CD4-positive, alpha-beta T cell treated with Interleukin-12 subunit alpha and Interleukin-12 subunit beta, for 1 hour (primary cell): ENCODE measurements at places on chromosomes 5 and 9.

- peak; percentile 72 for DNase-seq
These were observed 724 bp downstream of the PAM start for GRCh38 chr5:102755686-102756371.

DNA sequence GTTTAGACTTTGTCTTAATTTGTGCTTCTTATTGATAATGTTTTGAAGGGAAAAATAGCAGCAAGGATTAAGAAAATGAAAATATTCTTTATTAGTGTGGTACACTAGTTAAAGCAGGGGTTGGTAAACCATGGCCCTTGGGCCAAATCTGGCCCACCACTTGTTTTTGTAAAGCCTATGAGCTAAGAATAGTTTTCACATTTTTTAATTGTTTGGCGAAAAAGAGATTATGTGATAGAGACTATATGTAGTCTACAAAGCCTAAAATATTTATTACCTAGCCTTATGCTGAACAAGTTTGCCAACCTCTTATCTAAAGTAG lies 57.2 kb downstream of the KCNN2 start:
- no peak for DNase-seq

- no peak for DNase-seq
These were observed 110.2 kb upstream of the DAPK1 start for GRCh38 chr9:87387351-87388011.

DNA sequence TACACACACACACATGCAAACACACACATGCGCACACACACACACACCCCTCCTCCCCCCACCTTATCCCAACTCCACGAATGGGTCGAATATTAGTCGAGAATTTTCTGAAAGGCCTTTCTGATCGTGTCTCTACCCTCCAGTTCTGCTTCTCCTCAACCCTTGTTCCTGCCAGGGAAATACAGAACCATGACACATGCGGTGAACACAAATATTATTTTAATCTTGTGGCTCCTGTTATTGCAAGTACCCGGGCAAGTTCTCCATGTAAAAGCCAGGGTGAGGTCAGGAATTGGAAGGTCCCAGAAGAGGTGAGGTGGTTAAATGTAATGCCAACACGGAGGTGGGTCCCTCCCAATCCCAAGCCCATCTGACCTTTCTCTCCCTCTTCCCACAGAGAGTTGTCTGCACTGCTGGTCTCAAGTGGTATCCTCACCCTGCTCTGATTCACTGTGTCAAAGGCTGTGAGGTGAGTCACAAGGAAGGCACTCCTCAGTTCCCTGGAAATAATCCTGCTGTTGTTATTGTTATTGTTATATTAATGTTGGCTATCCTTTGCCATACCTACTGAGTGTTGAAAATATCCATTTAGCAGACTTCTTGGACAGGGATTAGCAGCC lies 223.7 kb downstream of the PAPPA start:
- no peak for DNase-seq

GRCh38 chr5:53984971-53985370 lies 325.4 kb downstream of the ARL15 start:
- no peak for DNase-seq

DNA sequence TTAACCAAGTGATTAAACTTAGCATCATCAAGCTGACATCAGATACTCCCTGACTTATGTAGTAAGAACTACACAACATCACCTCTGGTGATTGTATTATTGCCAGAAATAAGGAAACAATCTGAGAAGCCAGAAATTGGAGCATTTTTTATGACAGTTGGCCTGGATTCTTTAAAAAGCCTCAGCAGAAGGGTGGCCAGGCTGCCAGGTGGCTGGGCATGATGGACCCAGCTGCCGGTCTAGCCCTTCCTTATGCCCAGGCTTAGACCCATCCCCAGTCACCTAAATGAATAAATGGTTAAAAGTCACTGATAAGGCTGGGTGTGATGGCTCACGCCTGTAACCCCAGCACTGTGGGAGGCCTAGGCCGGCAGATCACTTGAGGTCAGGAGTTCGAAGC lies 12.8 kb downstream of the OR1K1 start:
- DNase-seq, result no peak

DNA sequence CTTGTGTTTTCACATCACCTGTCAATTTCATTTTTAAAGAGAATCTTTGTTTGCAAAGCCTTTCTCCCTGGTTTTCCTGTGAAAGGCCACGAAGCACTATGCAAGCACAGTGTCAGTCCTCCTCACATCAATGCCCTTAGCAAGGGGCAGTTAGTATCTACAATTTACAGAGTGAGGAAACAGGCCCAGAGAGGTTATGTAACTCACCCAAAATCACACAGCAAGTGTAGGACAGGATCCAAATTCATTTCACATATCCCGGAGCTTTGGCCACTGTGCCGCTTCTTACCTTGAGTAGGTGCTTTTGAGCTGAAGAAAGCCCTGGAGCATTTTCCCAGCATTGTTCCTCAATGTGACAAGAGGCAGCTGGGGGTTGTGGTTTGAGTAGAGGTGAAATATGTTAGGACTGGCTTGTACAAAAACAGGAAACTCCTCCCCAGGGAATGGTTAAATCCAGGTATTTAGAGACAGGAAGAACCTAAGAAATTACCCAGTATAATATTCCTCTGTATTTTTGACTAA lies 283.8 kb downstream of the NTRK2 start:
- no peak for DNase-seq

GRCh38 chr9:25990376-25990775 lies 312.1 kb upstream of the TUSC1 start:
- no peak for DNase-seq

DNA sequence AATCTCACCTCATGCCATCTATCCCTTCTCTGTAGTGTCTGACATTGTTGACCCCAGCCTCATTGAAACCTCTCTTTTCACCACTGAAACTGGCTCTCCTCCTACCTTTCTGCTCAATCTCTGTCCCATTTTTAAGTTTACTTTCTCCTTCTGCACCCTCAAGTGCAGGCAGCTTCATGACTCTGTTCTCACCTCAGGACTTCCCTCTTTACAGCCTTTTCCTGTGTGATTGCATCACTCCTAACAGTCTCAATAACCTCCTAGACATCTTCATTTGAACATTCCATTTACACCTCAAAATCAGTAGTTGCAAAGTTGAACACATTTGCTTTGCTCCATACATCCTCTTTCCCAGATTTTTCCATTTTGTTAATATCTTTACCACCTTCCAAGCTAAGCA lies 172.1 kb downstream of the RASEF start:
- no peak for DNase-seq

- DNase-seq, result no peak
These were observed 33.2 kb upstream of the ERAP2 start for GRCh38 chr5:96843140-96843539.

DNA sequence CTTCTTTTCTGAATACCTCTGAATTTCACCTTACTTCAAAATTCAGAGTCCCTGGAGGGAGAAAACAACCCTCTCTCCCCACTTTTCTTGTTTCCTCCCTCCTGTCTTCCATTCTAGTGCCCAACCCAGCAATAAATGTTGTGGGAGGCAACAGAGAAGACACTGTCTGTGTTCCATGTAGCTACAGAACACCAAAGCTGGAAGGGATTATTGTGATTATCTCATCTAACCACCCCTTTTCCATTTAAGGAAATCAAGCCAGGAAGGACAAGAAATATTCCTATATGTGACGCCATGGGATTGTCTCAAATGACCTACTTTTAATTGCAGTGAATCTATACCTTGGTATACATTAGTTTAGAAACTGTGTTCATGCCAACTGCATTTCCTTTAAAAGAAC lies 476.6 kb upstream of the TNC start:
- DNase-seq, result no peak

GRCh38 chr9:93049491-93049890 lies 9.0 kb upstream of the SUSD3 start:
- no peak for DNase-seq

DNA sequence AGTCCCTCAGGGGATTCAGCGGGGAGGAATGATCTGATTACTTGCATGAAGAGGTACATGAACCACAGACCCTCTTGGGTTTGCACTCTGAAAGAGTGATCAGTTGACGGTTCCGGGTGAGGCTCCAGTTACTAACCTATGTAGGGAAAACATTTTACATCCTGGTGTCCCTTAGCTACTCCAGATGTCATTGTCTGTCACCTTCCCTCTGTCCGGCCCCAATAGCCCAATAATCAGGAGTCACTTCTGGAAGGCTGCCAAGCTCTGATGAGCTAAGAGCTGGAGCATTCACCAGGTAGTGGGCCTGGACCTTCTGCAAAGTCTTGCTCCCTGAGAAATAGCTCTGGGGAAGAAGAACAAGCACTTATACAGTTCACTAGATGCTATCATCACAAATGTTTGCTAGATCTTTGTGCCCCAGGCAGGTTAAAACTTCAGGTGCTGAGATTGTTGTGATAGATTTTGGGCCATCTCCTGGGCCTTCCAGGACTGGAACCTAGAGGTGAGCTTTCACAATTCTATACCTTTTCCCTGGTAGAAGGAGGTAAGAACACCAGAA lies 64.5 kb downstream of the ENTREP1 start:
- DNase-seq, result no peak

DNA sequence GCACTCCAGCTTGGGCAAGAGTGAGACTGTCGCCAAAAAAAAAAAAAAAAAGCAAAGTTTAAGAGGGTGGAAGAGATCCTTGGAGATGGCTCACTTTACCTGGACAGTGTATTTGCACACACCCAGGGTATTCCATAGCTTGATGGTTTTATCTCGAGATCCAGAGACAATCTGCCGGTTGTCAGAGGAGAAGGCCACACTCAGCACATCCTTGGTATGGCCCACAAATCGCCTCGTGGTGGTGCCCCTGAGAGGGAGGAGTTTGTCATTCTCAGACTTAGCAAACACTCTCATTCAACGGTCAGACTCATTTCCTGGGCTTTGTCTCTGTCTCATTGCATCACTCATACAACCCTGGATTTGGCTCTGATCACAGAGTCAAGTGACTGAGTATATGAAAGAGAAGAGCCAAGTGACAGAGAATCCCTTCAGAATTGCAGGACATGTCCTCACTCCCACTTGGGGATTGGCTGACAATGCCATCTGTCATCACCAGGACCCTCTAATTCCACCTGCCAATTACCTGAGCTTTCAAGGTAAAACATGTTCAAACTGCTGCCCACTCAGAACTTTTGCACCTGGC lies 2.2 kb downstream of the RACK1 start:
- DNase-seq, result peak; percentile 52

GRCh38 chr5:154214371-154215106 lies 24.0 kb downstream of the GALNT10 start:
- DNase-seq, result no peak

DNA sequence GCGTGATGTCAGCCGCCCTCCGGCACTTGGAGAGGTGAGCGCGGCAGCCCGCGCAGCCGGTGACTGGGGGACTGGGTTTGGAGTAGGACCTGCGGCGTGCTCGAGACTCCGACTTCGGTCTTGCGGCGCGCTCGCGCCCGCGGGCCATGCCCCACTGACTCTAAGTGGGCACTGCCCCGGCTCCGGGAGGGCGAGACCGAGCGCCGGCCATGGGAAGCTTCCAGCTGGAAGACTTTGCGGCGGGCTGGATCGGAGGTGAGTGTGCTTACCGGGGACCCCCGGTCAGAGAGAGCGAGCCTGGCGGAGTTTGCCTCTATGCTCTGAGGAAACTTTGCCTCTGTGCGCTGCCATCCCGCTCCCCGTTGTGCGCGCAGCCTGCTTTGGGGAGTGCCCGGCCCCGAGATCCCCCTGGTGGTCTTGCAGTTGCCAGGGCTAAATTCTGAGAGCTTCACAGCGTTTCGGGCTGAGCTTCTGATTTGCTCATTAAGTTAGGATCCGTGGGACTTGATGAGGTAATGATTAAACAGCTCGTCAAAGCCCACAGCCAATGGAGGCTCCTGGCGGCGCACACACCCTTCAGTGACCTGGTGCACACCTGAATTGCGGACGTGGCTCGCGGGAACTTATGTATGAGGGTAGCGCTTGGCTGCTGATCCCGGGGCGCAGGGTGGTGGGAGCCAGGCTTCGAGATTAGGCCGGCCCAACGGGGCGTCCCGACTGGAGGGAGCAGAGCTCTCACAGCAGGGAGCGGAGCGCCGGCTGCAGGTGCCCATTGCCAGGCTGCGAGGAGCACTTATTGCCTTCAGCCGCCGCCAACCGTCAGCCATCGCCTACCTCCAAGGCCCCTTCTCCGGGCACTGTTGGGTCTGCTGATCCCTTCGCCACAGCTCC lies at the start of gene SLC25A48:
Gene SLC25A48 (plus strand): TSS at position 25 of the 891 bp plus-strand sequence. CDS start 185 bp downstream, at position 210.
- no peak for DNase-seq

DNA sequence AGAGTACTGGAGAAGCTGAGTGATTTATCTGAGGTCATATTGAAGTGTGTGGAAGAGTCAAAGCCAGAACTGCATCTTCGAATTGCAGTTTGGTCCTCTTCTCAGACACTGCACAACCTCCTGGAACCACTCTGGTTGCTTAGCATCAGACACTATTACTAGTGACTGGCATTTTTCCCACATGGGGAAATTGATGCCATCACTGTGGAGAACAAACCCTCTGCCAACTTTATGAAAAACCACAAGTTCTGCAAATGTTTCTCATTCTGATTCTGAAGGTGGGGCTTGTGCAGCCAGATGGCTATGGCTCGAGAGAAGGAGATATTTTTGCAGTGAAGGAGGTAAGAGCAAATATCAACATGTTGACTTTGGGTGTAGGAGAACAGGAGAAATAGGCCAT lies 67.2 kb downstream of the KCTD16 start:
- no peak for DNase-seq

- no peak for DNase-seq
These were observed 122.6 kb downstream of the TLR4 start for GRCh38 chr9:117826837-117827236.

- DNase-seq, result no peak
These were observed 35.9 kb upstream of the HK3 start for GRCh38 chr5:176935017-176935416.

DNA sequence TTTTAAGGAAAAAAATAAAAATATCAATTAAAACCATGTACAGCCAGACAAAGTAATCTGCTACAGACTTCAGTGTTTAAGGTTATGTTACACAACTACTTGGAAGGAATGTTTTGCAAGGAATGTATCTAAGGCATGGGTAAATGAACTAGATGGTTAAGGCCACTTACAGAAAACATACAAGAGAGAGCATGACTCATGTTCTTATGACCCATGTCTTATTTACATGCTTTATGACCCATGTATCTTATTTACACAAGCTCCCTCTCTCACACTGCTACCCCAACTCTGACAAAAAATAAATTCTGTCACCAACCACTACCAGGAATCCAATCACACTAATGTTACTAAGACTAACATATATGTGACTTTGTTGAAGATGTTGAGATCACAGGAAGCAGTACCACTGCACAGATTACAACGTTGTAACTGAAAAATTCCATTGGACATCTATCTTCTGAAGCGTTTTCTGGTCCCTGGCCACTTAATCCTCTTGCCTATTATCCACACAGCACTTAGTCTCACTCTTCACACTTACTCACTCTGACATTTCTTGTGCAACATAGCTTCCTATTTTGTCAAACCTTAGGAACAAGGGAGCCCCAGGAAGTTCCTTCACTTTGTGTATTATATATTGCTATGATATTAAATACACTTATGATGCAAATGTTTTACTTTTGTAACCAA lies 1630.1 kb upstream of the C9orf72 start:
- no peak for DNase-seq

- DNase-seq, result peak; percentile 14
These were observed 145.4 kb upstream of the RAD23B start for GRCh38 chr9:107137495-107138202.

- no peak for DNase-seq
These were observed 16.5 kb downstream of the GRXCR2 start for GRCh38 chr5:145856285-145856818.

GRCh38 chr5:82622205-82622604 lies 344.1 kb upstream of the RPS23 start:
- no peak for DNase-seq

- no peak for DNase-seq
These were observed 28.1 kb downstream of the FREM1 start for GRCh38 chr9:14882090-14882489.

GRCh38 chr9:21027295-21027694 lies 4.1 kb downstream of the HACD4 start:
- no peak for DNase-seq

GRCh38 chr9:127837346-127837745 lies 17.1 kb downstream of the ENG start:
- DNase-seq, result no peak
